Suprapubic skin (tissue), 4 donors: ENCODE measurements at places on chromosomes 1 and 21. TPM values are rescaled to one million over a fixed set of nuclear protein-coding genes. Genes with fewer than 3 reads are reported as not detected.
A peak's percentile ranks its signal among the peaks of the same experiment; 100 is the strongest.

- DNase-seq = no peak
These were observed 3.4 kb upstream of the KCNN3 start for GRCh38 chr1:154873321-154873950.

DNA sequence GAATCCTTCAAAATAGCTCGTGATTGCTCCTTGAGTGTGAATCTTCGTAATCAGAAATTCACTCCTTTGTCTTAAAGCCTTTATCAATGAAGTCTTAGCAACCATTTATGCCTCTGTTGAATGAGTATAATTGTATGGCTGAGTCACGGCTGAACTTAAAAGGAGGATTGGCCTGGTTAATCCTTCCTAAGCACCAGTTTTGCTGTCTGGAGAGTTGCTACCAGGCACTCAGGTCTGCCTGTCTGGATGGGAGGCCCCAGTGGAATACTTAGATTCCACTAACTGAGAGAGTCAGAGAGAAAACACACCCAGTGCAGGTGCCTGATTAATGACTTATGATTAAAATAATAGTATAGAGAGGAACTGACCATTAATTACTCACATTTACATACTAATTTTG lies 7.6 kb upstream of the HHAT start:
- DNase-seq = no peak

- DNase-seq = no peak
These were observed 102.5 kb downstream of the TRABD2B start for GRCh38 chr1:47894410-47895278.

GRCh38 chr1:3787349-3787715 lies 9.0 kb downstream of the LRRC47 start:
- DNase-seq = peak; percentile 53

DNA sequence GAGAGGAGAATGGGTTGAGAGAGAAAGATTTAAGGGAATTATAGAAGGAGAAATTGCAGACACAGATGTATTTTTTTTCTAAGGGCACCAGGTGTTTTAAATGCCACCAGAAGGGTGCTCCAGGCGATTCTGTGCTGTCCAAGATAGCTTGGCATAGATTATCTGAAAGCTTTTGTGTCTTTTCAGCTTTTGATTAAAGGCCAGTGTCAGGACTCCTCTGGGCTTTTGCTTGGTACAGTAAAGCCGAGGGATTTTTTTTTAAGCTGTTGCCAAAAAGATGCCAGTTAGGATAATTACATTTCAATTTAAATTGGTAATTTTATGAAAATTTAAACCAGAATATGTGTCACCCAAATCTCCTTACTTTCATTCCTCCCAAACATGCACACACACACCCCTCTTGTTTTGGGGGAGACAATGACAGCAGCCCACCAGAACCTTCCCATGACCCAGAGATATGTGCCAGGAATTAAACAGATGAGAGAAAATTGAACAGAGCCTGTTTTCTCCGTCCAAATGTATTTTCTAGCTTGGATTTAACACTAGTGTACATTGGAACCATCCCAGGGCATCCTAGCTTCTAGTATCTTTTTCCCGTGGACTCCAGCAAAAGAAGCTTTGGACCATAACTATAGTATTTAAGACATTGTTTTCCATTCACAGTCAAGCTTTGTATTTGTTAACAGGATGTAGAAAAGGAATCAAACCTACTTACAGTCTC lies 670.7 kb upstream of the CXADR start:
- DNase-seq = no peak

- DNase-seq = no peak
These were observed 95.7 kb upstream of the C1orf105 start for GRCh38 chr1:172324761-172325160.

GRCh38 chr1:85042413-85042812 lies 5.9 kb downstream of the MCOLN3 start:
- no peak for DNase-seq

- no peak for DNase-seq
These were observed 42.2 kb downstream of the TNNT2 start for GRCh38 chr1:201335174-201335870.

SPATA46 gene
- total RNA-seq = not detected

GRCh38 chr1:244209955-244210354 lies 158.9 kb downstream of the ZBTB18 start:
- DNase-seq = no peak

MNDA gene
- total RNA-seq = 4.2 TPM

ESRRG gene
- total RNA-seq = 4.7 TPM

GRCh38 chr1:64848803-64849202 lies 103.9 kb downstream of the RAVER2 start:
- DNase-seq = no peak

TMPRSS15 gene
- not detected for total RNA-seq

DNA sequence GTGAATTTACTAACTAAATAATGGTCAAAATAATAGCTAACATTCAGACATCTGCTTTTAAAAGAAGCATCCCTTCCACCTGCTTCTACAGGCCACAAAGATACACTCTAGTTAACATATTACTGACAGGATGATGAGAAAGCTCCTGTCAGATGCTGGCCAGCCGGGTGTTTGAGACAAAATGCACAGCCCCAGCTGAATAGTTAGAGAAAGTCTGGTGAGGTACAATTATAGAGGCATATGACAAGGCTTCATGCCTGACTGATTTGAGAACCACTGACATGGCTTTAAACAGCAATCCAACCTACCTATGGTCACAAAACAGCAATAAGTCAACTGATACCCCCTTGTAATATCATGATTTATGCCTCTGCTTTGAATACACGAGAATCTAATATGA lies 137.0 kb downstream of the DENND1B start:
- DNase-seq = no peak

PLPPR5 gene
- total RNA-seq = not detected

- DNase-seq = no peak
These were observed 111.9 kb upstream of the SLC44A3 start for GRCh38 chr1:94708299-94708685.

DNA sequence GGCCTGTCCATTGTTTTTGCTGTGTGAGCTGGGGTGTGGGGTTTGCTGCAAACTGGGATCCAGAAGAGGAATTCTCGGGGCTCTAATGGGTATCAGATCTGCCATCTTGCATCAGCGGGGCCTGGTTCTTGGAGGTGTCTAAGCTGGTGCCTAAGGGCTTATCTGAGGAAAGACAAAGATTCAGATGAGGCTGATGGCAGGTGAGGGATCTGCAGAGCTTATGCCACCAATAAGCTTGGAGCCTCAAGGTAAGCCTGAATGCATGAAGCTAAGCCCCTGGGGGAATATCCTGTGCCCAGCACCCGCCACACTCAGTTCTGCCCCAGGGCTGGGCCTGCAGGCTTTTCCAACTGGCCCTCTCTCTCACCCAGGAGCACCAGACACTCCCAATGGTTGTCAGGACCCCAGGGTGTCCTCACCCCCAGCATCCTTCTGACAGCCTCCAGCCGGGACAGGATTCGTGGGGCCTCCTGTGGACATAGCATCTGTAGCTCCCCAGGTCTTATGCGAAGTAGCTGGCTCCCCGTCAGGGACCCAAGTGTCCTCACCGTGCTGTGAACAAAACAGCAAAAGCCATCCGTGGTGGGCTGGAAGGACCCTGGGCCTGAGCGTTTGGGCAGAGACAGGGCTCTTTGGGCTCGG lies 9.5 kb upstream of the GSTM3 start:
- DNase-seq = peak; percentile 48

DLGAP3 gene
- total RNA-seq = not detected

- no peak for DNase-seq
These were observed 72.0 kb upstream of the DUSP10 start for GRCh38 chr1:221813887-221814286.

TCEA3 gene
- total RNA-seq = 50.6 TPM

GDAP2 gene
- 22.9 TPM for total RNA-seq

DNA sequence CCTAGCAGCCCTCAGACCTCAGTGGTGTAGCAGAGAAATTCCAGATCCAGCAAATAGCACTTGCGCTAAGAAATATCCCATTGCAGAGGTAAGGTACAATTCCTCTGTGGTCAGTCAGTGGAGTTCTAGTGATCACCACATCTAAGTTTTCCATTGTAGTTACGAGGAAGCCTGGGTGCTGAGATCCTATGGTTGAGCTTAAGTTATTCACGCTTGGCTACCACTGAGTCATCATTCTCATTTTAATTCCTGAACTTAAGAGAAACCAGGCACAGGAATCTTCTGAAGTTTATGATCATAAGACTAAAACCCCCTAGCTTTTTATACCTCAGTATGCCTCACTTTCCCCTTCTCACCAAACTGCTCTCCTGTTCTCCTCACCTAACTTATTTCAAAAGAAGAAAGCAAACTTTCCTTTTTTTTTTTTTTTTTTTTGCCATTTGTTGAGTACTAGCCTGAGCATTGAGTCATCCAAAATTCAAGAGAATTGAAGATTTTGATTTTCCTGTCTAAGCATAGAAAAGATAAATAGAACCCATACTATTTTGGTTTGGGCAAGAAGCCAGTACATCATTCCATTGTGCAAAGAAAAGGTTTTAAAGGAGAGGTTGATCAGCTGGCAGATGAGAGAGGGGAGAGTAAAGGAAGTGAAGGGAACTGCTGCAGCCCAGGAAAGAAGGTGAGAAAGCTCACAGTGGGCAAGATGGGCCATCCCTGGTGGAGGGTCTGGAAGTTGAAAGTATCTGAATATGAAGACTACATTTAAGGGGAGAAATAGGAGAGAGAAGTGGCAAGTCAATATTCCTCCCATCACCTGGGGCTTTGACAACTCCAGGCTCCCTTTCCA lies 39.9 kb downstream of the SERBP1 start:
- no peak for DNase-seq

DNA sequence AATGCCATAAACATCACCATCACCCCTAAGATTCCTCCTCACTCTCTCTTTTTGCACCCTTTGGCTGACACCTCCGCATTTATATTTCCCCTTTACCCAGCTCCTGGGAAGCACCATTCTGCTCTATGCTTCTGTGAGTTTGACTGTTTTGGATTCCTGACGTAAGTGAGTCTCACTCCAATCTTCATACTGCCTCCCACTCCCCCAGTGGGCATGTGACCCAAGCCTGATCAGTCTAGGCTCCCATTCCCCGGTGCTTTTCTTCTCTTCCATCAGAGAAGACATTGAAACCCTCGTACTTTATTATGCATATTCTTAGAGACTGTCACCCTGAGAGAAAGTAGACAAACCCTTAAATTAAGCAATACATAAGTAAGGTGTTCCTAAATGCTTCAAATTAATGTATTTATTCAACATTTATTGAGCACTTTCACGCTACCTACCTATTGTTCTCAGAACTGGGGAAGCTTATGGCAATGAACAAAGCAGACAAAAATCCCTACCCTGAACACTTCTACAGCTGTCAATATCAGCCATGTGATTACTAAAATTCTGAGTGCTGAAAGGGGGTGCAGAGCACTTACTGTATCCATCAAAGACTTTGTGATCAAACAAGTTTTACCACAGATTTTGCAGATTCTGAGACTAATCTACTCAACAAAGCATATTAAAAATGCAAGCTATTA lies 43.4 kb upstream of the DIPK1A start:
- no peak for DNase-seq

DDAH1 gene
- total RNA-seq = 17.1 TPM

AQP10 gene
- total RNA-seq = not detected

CAMTA1 gene
- total RNA-seq = 52.0 TPM

DNA sequence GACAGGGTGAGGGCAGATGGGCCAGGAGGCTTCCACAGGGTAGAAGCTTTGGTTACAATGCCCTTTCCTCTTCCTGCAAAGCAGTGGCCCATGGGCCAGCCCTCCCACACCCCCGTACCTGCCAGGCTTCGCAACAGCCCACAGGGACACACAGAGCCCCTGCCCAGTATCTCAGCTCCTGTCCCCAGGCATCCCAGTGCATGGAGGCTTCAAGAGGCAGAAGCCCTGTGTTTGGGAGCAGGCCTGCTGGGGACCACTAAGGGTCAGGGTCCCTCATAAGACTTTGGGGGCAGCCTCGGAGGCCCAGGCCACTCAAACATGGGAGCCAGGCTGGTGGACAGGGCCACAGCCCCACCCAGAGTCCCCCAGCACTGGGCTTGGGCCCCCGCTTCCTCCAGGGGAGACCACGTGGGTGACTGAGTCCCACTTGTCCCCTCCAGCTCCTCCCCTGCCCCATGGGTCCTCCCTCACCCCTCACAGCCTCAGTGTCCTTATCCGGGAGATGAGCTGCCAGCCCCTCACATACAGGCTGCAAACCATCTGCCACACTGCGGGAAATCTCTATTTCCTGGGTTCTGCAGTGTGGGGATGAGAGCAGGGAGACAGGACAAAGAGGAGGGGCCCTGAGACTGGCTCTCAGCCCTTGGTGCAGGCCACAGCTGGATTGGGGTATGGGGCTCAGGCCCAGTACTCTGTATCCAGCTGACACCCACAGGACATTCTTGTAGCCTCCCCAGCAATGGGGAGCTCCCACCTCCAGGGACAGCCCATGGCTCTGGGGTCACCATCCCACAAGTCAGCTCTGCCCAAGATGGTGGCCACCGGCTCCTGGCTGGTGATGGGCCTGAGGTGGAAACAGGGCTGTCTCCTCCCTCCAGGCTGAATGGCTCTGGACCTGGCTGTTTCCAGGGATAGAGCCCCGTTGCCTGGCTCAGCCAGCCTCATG lies 50.7 kb downstream of the WNT9A start:
- DNase-seq = peak; percentile 44

DNA sequence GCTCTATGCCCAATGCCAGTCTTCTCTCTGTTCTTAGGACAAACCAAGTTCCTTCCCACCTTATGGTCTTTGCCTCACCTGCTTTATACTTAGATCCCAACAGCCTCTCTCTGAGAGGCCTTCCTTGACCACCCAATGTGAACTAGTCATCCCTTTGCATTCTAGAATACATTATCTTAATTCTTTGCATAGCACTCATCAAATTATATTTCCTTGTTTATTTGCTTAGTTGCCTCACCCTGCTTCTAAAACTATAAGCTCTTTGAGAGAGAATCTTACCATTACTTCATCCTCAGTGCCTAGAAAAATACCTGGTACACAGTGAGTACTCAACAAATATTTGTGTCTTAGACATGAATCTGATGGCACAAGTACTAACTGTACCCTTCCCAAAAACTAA lies 8.0 kb downstream of the PIGP start:
- no peak for DNase-seq

ADCY10 gene
- not detected for total RNA-seq

GRCh38 chr1:219171192-219171935 lies 2.3 kb upstream of the LYPLAL1 start:
- DNase-seq = no peak

TTC39A gene
- 9.4 TPM for total RNA-seq

NBPF4 gene
- total RNA-seq = not detected

APCS gene
- total RNA-seq = not detected

GRCh38 chr1:65688848-65689247 lies 103.8 kb upstream of the PDE4B start:
- DNase-seq = no peak

GRCh38 chr1:66489972-66490601 lies 43.9 kb upstream of the SGIP1 start:
- no peak for DNase-seq

DNA sequence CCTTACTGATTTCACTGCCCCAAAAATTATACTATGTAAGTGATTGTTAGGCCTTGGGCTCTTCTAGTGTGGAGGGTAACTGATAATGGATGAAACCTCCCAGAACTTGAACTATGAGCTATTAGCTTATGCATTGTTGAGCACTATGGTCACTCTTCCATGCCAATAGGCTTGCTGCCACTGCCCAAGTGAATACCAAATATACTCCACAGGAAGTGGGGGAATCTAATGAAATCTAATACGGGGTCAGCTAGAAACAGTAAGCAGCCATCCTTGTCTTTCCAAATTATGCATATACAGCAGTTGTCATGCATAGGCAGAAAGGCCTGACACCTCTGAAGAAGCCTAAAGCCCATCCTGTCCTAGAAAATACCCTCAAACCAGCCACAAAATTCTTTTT lies 198.7 kb upstream of the PTBP2 start:
- DNase-seq = no peak

OR10J1 gene
- not detected for total RNA-seq

- no peak for DNase-seq
These were observed 4.7 kb downstream of the PKP1 start for GRCh38 chr1:201288007-201288406.

AK5 gene
- 1.1 TPM for total RNA-seq
